ENCODE measurements at places on chromosomes 3 and 15.

DNA sequence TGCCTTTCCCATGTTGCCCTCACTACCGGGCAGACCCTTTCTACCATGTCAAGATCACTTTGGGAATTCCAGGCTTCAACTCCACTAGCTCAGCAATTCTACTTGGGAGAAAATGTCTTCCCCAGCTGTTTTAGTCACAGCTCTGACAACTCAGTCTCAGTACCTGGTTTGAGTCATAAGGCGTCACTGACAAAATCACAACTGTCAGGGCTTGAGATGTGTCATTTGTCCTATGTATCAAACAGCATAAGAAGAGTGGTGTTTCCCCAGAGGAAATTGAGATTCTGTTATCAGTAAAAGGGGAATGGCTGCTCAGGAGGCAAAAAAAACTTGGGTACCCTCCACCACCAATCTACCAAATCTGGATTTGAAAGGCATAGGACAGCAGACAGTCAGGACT lies 594.9 kb upstream of the SUCLG2 start:
- no peak for DNase-seq

- DNase-seq = no peak
These were observed 1.1 kb upstream of the PIK3CA start for GRCh38 chr3:179146911-179147513.

DNA sequence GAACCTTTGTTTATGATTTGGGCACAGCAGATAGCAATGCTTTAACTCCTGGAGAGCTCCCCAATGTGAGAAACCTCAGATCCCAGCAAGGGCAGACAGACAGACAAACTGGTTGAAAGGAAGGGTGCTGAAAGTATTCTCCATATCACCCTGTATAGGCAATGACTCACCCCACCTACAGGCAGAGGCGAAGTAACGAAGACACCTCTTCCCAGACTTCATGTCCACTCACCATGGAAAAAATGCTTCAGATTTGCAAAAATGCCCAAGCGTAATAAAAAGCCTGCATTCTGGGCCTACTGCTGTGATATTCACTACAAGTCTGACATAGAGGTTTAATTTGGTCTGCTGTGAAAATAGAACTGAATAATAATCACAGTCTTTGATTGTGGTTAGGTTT lies 50.5 kb downstream of the THBS1 start:
- no peak for DNase-seq

DNA sequence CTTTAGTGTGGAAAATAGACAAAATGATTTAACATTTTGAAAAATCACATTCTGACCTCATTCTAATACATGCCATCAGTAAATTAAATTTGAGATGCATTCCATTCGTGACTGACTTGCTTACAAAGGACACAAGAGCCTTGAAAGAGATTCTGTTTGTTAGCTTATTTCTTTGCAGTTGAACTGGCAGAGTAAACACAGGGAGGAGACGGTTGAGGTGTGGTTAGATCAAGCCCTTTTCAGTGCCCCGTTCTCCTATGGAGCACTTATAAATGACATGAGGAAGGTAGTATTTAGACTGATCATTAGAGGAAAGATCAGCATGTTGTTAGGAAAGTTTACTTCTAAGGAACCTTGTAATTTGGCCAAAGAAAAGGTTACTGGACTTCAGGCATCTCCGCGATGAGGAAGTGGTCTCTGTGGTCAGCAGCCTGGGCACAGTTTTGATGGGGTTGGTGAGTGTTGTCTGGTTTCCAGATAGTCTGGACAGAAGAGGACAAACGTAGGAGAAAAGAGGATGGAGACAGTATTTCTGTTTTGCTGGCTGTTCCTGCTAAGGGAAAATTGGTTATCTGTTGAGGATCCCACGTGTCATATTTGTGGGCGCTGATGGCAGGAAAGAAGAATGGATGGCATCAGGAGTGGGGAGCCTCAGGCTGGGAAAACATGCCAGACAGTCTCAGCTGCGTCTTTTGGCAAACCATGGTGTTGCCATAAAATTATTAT lies 328.9 kb upstream of the TBL1XR1 start:
- DNase-seq = no peak

- DNase-seq = no peak
These were observed 44.8 kb upstream of the HES1 start for GRCh38 chr3:194091141-194091540.

GRCh38 chr3:174268061-174268460 lies 591.1 kb upstream of the NAALADL2 start:
- no peak for DNase-seq

DNA sequence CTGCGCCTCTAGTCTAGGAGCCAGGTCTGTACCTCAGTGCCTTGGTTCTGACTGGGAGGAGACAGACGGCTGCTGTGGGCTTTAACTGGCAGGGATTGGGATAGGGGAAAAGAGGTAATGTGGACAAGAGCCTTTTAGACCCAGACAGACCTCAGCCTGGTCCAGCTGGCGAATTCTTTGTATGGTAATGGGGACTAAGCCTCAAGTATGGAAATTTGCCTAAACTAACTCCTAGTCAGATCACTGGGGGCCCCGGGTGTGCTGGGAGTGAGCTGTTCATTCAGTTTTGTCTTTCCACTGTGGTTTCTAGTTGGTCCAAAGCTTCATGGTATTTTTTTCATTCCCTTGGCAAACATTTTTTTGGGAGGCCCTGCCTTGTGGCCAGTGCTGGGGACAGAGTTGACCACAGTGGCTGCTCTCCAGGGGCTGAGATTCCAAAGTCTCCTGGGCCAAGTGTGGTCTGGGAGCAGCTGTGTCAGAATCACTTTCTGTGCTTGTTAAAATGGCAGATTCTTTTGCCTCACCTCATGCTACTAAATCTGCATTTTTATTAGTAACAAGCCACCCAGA lies 261.4 kb upstream of the C2CD4B start:
- DNase-seq = no peak

DNA sequence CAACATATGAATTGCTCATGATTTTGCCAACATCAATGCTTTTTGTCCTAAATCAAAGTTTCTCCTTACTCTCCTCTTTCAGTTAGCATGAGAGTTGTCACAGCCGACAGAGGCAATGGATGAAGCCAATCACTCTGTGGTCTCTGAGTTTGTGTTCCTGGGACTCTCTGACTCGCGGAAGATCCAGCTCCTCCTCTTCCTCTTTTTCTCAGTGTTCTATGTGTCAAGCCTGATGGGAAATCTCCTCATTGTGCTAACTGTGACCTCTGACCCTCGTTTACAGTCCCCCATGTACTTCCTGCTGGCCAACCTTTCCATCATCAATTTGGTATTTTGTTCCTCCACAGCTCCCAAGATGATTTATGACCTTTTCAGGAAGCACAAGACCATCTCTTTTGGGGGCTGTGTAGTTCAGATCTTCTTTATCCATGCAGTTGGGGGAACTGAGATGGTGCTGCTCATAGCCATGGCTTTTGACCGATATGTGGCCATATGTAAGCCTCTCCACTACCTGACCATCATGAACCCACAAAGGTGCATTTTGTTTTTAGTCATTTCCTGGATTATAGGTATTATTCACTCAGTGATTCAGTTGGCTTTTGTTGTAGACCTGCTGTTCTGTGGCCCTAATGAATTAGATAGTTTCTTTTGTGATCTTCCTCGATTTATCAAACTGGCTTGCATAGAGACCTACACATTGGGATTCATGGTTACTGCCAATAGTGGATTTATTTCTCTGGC lies 2.5 kb downstream of the OR4F6 start:
- DNase-seq = no peak

Measured in T-helper 1 cell (primary cell).